PC-9 (cell line): ENCODE measurements at places on chromosomes 6 and 20.

- peaks cover 69% of the 10 kb centered on the region for H3K27me3 ChIP-seq
- H3K4me1 ChIP-seq: no peaks in the 10 kb centered on the region
- H3K27ac ChIP-seq: no peak overlapping the region
- DNase-seq: no peak
Observed at GRCh38 chr6:39005774-39006173, 42.8 kb upstream of the GLP1R start.

DNA sequence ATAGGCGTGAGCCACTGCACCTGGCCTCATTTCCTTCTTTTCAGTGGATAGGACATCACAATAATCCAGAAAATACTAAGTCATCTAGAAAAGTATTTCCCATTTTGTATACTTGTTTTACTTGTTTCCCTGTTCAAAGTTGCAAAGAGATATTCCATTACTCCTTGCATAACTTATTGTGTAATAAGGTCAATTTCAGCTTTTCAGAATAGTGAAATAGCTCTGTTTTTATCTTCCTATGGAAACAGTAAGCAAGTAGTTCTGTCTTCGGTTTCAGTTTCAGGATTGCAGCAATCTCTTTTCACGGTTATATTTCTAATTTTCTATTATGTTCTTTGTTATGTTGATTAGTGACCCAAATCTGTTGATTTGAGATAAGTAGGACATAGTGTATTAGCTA, 6.0 kb downstream of the STX11 start:
- H3K27ac ChIP-seq: no peak overlapping the region
- DNase-seq: no peak
- H3K4me1 ChIP-seq: peaks cover 12% of the 10 kb centered on the region; the same call in 1 of the 2 replicates
- H3K36me3 ChIP-seq: no peaks in the 10 kb centered on the region
- no peaks in the 10 kb centered on the region for H3K27me3 ChIP-seq

GRCh38 chr6:4543596-4543995, 232.6 kb upstream of the CDYL start:
- no peak overlapping the region for H3K27ac ChIP-seq
- no peak for DNase-seq
- no peaks in the 10 kb centered on the region for H3K27me3 ChIP-seq
- H3K36me3 ChIP-seq: no peaks in the 10 kb centered on the region

DNA sequence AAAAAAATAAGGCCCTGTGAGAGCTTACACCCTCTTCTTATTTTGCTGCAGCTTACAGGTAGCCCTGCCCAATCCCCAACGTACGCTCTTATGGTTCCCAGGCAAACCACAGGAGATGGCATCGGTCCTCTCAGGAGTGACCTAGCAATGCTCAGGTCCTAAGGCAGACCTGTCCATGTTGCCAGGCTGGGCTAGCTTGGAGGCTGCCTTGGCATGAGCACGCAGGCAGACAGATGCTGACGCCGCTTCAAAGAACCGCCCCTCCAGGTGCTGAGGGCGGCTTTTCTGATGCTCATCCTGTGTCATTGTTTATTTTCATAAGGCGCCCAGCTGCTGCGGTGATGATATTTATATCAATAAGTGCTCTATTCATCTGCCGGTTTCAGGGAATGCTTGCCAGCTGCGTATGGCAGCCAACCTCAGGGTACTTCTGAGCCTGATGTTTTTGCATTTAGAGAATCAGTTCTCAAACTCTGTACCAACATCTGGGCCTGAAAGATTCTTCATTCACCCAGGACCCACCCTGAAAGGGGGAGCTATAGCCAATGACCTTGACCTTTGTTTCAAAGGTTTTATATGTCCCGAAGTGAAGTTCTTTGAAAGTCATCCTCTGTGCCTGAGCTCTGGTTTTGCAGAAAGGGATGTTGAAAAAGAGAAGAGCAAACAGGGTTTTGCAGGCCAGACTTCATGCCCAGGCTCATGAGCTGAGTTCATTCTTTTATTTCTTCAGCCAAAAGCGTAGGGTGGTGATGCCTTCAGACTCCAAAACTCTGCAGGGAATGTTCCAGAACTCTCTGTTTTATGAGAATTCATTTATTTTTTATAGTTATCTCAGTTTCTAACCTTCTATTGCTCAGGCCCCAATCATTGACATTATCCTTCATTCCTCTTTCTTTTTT, 475.6 kb upstream of the CHD6 start:
- H3K4me1 ChIP-seq: no peaks in the 10 kb centered on the region
- H3K36me3 ChIP-seq: no peaks in the 10 kb centered on the region
- H3K27me3 ChIP-seq: peaks cover 71% of the 10 kb centered on the region
- DNase-seq: no peak

GRCh38 chr6:93088621-93089501, 330.5 kb downstream of the EPHA7 start:
- no peaks in the 10 kb centered on the region for H3K27me3 ChIP-seq
- no peaks in the 10 kb centered on the region for H3K36me3 ChIP-seq
- no peak overlapping the region for H3K27ac ChIP-seq

- no peaks in the 10 kb centered on the region for H3K36me3 ChIP-seq
- no peak overlapping the region for H3K27ac ChIP-seq
- H3K4me1 ChIP-seq: no peaks in the 10 kb centered on the region
Observed at GRCh38 chr20:21608777-21609176, 94.9 kb upstream of the NKX2-2 start.

DNA sequence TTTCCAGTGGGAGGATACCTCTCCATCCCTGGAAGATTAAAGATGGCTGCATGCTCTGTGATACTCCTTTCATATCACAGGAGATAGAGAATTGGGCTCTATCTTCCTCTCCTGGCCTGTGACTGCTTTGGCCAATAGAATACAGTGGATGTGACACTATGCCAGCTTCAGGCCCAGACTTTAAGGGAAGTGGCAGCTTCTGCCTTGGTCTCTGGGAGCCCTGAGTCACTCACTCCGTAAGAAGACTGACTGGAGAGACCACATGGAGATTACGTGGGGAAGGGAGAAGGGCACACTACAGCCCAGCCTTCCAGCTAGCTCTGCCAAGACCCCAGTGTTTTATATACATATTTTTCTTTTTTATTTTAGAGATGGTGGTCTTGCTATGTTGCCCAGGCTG, 10.4 kb upstream of the MMP9 start:
- no peaks in the 10 kb centered on the region for H3K36me3 ChIP-seq
- no peak overlapping the region for H3K4me3 ChIP-seq
- no peak overlapping the region for H3K27ac ChIP-seq
- no peaks in the 10 kb centered on the region for H3K27me3 ChIP-seq
- DNase-seq: no peak

- H3K4me3 ChIP-seq: no peak overlapping the region
- no peak for DNase-seq
- peak overlapping the region; percentile 1; the same call in 1 of the 2 replicates for H3K27ac ChIP-seq
Observed at GRCh38 chr6:52341561-52342260, 20.2 kb upstream of the PAQR8 start.

DNA sequence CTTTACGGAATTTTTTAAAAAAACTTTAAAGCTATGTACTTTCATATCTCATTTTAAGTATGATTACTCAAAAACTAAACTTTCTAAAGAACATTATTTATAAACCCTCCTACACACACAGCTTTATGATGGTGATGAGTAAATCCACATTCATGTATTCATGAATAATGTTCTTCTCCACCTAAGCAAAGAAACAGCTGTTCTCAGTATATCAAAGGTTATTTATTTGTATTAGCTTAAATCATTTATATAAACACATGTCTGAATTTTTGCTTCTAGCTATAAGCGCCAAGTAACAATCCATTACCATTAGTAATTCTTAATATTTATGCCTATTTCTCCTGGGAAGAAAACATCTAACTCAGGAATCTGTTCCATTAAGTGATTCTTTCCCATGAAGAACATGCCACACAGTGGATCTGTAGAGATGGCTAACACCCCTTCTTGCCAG, 63.3 kb downstream of the SMLR1 start:
- no peak overlapping the region for H3K27ac ChIP-seq
- no peaks in the 10 kb centered on the region for H3K36me3 ChIP-seq
- DNase-seq: no peak
- H3K4me3 ChIP-seq: no peak overlapping the region
- H3K27me3 ChIP-seq: no peaks in the 10 kb centered on the region
- H3K4me1 ChIP-seq: no peaks in the 10 kb centered on the region

GRCh38 chr6:109383438-109383940, 1.2 kb upstream of the CD164 start:
- no peak for DNase-seq
- peak overlapping the region; percentile 77 for H3K4me3 ChIP-seq
- peaks cover 43% of the 10 kb centered on the region for H3K4me1 ChIP-seq

- peaks cover 17% of the 10 kb centered on the region for H3K4me1 ChIP-seq
- H3K4me3 ChIP-seq: peak within 1 kb of the TSS; percentile 78
- H3K27ac ChIP-seq: no peak within 1 kb of the TSS
- H3K36me3 ChIP-seq: no peaks in the 10 kb centered on the region
- DNase-seq: no peak
- no peaks in the 10 kb centered on the region for H3K27me3 ChIP-seq
Observed at GRCh38 chr6:153131037-153131981, at the start of gene RGS17. TSS of gene RGS17 (minus strand) at chr6:153131282. CDS start at chr6:153044018, 87,264 bp downstream.

- no peaks in the 10 kb centered on the region for H3K27me3 ChIP-seq
- H3K36me3 ChIP-seq: no peaks in the 10 kb centered on the region
- H3K27ac ChIP-seq: no peak overlapping the region
- no peak overlapping the region for H3K4me3 ChIP-seq
- H3K4me1 ChIP-seq: peaks cover 14% of the 10 kb centered on the region
Observed at GRCh38 chr6:81781624-81782023, 29.1 kb upstream of the TENT5A start.

GRCh38 chr6:20186981-20187380, 25.3 kb downstream of the MBOAT1 start:
- no peak overlapping the region for H3K27ac ChIP-seq
- no peaks in the 10 kb centered on the region for H3K36me3 ChIP-seq
- H3K27me3 ChIP-seq: no peaks in the 10 kb centered on the region
- DNase-seq: no peak
- 0 out of 2 replicates have a peak, but pooled peaks cover 11% of the 10 kb centered on the region for H3K4me1 ChIP-seq
- H3K4me3 ChIP-seq: no peak overlapping the region

DNA sequence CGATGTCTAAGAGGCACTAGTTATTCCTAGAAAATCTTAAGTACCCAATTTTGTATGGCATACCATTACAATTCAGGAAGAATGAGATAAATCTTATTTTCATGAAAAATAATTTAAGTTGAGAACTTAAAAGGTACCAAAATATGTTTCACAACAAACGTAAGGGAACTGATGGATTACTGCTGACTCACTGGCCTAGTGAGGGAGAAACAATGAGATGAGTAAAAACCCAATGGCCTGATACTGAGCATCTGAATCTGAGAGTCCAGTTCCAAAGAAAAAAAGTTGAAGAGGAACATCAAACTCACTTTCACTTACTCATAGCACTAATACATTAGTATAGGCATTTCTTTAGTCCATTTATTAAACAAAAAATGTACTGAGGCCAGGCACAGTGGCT, 56.0 kb downstream of the MDN1 start:
- no peak overlapping the region for H3K4me3 ChIP-seq
- H3K36me3 ChIP-seq: no peaks in the 10 kb centered on the region; the same call in 1 of the 2 replicates
- no peak overlapping the region for H3K27ac ChIP-seq
- H3K4me1 ChIP-seq: no peaks in the 10 kb centered on the region
- no peaks in the 10 kb centered on the region for H3K27me3 ChIP-seq
